ENCODE measurements at places on chromosomes 4 and X.

DNA sequence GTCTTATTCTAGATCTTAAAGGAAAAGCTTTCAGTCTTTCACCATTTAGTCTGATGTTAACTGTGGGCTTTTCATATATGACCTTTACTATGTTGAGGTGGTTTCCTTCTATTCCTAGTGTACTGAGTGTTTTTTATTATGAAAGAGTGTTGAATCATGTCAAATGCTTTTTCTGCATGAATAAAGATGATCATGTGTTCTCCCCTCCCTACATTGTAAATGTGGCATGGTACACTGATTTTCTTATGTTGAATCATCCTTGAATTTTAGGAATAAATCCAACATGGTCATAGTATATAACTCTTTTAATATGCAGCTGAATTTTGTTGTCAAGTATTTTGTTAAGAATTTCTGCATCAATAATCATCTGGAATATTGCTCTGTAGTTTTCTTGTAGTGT is 4.3 kb downstream of the CLGN start:
- no peak for DNase-seq

GRCh38 chr4:25358515-25359275 is 18.4 kb upstream of the ANAPC4 start:
- DNase-seq = no peak

DNA sequence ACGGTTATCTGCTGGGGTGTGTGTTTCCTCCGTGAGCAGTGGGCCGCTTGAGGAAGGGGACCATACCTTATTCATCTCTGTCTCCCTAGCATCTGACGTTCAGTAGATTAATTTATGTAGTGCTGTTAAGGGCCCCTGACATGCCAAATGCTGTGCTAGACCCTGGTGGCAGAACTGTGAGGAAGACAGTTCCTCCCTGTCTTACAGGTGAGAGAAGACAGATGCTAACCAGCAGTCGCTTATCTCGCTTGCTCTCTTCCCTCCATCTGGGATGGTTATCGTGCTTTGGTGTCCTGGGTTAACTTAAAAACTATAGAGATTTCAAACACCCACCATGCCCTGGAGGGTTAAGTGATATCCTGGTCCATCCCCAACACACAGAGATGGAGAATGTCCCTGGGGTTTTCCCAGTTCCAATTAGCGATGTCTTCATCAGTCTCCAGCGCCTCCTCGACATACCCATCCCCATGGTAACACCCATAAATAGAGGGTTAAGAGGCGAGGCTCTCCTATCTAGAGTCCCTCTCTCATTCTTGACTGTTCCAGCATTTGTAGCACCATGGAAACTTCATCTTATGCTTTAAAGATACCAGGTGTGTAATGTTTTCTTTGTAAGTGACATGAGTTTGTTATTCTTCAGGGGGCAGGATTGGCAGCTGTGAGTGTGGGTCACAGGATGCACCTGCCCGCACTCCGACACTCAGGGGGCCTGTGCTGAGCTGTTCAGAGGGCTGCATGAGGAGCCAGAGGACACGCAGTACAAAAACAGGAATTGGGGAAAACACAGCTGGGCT is 135.2 kb downstream of the STK32B start:
- DNase-seq = no peak

DNA sequence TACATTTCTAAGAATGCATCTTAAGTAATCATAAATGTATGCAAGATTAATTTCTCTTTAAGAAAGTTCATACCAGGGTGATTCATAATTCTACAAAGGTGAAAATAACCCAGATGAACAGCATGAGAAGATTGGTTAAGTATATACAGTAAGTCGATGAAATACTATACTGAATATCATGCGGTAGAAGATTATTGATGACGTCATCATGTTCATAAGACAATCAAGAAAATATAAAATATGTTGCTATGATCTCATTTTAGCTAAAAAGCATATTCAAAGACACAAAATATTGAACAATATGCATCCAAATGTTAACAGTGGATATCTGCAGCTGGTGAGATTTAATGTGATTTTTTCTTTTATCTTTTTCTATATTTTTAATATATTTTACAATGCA is 312.0 kb upstream of the FGF13 start:
- no peak for DNase-seq

- DNase-seq = no peak
These were observed 12.2 kb upstream of the NUDT9 start for GRCh38 chr4:87410157-87410556.

GRCh38 chr4:73735231-73735630 is 5.1 kb upstream of the CXCL8 start:
- no peak for DNase-seq

- no peak for DNase-seq
These were observed 81.7 kb downstream of the HS6ST2 start for GRCh38 chrX:132876523-132877338.

DNA sequence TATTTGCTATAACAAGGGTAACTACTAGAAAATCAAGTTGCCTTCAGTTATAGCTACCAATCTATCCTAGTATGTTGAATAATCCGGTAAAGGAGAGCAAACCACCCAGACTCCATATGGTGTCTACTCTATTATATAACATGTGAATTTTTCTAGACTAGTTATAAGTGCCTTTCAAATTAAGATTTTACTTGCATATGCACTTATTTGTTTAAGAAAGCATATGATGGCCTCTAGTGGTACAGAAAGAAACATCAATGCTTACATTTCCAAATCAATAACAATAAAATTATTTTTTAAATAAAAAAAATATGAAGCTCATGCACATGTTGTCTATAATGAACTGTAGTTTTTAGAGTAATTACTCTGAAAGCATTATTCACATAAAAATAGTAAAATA is 1516.4 kb upstream of the PABPC4L start:
- peak; percentile 1 for DNase-seq

DNA sequence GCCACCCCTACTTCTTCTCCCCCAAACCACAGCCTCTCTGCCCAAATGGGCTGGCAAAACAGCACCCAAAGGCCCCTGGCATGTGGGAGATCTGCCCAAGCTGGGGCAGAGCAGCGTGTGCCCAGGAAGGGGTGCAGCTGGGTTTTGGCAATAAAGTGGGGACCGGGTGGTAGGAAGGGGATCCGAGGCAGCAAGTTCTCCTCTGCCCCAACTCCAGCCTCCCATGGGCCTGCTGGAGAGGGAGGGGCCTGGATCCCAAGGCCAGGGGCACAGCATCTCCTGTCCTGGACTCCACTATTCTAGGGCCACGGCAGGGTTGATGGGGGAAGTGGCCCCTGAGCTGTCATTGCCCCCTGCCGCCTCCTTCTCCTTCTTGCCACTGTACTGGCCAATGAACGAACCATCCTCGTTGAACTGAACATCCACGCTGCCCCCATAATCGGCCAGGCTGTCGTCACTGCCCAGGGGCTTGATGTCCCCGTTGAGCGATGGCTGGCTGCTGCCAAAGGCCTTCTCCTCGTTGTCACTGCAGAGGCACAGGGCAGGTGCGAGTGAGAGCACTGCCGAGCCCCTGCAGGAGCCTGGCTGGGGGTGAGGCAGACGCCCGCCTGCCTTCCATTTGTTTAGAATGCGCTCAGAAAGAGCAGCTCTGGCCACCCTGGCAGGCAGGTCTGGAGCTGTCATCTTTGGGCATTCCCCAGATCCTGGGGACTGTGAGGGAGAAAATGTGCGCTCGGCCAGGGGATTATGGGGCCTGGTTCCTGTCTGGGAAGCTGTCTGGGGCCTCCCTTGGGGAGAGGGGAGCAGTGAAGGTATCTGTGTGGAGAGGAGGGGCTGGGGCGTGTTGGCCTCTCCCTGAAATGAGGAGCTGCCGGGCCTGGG is 23.4 kb downstream of the L1CAM start:
- no peak for DNase-seq

DNA sequence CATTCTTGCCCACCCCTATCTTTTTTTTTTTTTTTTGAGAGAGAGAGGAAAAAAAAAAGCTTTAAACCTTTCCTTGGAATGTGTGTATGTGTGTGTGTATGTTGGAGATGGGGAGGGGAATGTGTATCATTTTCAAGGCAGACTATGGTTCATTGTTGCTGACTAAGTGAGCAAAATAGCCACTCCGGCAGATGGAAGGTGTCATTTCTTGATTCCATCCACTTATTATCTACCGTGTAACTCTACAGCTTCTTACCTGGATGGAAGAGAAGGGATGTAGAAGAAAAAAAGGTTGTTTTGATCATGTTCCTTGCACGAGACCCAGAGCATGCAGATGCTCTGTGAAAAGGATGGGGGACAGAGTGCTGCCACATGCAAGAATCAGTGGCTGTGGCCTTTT is 5.9 kb upstream of the GK2 start:
- no peak for DNase-seq

DNA sequence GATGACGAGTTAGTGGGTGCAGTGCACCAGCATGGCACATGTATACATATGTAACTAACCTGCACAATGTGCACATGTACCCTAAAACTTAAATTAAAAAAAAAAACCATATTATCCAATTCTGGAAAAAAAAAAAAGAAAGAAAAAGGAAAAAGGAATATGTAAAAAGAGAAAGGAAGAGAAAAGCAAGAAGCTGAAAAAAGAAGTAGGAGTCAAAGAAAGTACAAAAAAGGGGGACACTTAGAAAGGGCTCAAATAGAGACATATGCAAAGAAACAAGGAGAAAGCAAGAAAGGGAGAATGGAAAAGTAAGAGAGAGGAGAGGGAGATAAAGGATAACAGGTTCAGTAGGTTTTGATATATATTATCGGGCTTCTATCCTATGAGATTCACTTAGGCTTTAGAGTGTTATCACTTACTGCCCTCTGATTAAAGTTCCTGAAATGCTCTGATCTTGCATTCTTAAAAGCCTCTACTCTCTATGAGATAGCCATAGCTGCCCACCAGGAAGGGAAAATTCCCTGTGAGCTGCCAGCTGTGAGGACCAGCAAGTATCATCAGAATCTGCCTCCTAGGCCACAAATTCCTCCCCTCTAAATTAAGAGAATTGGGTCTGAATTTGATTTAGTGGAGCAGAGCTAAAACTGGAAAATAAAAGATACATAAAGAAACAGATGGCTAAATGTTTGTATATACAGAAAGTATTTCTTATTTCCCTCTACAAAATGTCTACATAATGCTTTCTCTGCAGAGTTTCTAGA is 95.2 kb downstream of the AMMECR1 start:
- DNase-seq = no peak

GRCh38 chr4:19544446-19545125 is 707.1 kb upstream of the SLIT2 start:
- no peak for DNase-seq

- DNase-seq = no peak
These were observed 22.2 kb upstream of the FHL1 start for GRCh38 chrX:136125106-136125505.

Measured in NCI-H460 (cell line).